ENCODE measurements at places on chromosomes 5 and 9.

DNA sequence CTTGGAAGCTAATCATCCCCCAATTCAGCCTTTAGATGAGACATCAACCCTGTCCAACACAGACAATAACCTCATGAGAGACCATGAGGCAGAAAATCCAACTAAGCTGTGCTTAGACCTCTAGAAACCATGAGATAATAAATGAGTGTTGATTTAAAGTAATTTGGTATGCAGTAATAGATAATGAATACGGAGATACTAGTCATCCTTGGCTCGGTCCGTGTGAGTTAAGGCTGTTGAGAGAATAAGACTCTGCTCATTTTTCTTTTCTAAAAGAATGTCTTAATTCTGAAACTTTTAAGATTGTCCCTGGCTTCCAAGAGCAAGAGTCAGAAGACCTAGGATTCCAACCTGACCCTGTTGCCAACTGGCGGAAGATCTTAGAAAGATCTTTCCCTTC, 6.1 kb downstream of the TNC start:
- DNase-seq, result no peak

GRCh38 chr5:1536322-1536845, 12.6 kb upstream of the LPCAT1 start:
- peak; percentile 50 for DNase-seq

- no peak for DNase-seq
These were observed 334.7 kb downstream of the OSTF1 start for GRCh38 chr9:75422944-75423522.

- DNase-seq, result no peak
These were observed 50.2 kb downstream of the RICTOR start for GRCh38 chr5:39024005-39024404.

All from stimulated activated CD4-positive, alpha-beta T cell treated with anti-CD3 and anti-CD28 coated beads, Interleukin-15, amount 100 ng/mL, for 1 hour (primary cell).